ENCODE measurements at places on chromosomes 7 and 10.

- no peak for DNase-seq
Measured at GRCh38 chr7:48161407-48162125, 9.7 kb upstream of the ABCA13 start.

GRCh38 chr10:30459283-30459682 is 25.3 kb downstream of the MAP3K8 start:
- DNase-seq = no peak

DNA sequence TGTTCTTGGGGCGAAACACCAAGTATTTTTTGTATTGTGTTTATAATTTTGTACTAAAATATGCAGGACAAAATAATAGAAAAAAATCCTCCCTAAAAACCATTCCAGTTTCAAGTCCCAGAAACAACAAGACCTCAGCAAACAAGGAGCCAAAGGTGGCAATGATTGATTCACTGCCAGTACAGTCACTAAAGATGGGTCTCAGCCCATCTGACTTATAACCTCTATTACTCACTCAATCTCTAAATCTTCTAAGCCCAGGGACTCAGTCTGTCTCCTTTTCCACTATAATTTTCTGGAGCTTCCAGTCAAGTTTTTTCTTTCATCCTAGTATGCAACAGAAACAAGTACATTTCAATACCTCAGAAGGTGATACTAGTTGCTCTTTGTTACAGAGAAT is 33.3 kb downstream of the SNX13 start:
- DNase-seq = peak; percentile 18

DNA sequence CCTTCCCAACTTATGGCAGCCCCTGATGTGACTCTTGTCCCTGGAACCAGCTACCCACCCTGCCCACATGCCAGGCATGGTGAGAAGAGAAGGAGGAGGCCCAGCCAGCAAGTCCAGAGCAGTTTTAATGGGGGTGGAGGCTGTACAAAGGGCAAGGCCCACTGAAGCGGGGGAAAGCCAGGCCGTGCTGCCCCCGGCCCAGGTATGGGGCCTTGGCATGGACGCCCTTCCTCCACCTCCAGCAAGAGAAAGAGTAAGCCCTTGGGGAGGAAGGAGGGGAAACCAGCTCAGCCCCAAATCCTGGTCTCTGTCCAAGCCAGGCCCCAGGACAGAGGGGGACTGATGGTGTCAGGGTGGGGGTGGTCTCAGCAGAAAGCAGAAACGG is 7.0 kb downstream of the NFKB2 start:
- DNase-seq = no peak

GRCh38 chr7:938546-939185 is 15.8 kb downstream of the ADAP1 start:
- no peak for DNase-seq

DNA sequence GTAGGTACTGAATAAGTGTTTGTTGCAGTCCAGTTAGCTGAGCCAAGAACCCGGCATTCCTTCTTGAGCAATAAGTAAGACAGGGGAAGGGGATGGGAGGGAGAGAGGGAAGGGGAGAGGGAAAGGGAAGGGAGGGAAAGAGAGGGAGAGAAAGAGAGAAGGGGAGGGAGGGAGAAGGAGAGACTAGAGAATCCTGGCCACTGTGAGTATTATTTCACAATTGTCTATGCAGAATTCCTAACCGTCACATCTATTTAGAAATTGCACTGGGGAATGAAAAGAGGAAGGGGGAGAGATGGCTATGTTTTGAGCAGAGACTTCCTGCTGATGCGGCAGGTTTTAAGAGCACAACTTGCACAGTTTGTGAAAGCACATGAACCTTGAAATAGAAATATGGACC is 251.4 kb upstream of the ZMIZ1 start:
- no peak for DNase-seq

Data from GM23248 (cell line).